ENCODE measurements at places on chromosomes 2 and 18. TPM values are rescaled to one million over a fixed set of nuclear protein-coding genes. Genes with fewer than 3 reads are reported as not detected.
A peak's percentile ranks its signal among the peaks of the same experiment; 100 is the strongest.

The LRP1B gene
- 1.7 TPM for total RNA-seq

The TMEM37 gene
- total RNA-seq, result 1.2 TPM

The CFAP65 gene
- total RNA-seq, result not detected

The HOXD12 gene
- not detected for total RNA-seq

The C2orf76 gene
- total RNA-seq, result 12.7 TPM

The RAD51AP2 gene
- total RNA-seq, result not detected

DNA sequence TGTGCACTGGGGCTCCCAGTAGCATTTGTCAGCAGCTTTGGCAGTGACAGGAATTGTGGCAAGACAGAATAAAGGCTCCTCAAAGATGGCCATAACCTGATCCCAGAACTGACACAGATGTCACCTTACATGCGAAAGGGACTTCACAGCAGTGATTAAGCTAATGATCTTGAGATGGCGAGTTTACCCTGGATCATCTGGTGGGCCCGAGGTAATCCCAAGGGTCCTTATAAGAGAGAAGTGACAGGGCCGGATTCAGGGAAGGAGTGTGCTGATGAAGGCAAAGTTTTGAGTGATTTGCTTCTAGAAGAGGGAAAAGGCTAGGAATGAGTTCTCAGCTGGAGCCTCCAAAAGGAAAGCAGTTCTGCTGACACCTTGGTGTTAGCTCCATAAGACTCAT lies 333.9 kb downstream of the LPIN1 start:
- no peak for DNase-seq

DNA sequence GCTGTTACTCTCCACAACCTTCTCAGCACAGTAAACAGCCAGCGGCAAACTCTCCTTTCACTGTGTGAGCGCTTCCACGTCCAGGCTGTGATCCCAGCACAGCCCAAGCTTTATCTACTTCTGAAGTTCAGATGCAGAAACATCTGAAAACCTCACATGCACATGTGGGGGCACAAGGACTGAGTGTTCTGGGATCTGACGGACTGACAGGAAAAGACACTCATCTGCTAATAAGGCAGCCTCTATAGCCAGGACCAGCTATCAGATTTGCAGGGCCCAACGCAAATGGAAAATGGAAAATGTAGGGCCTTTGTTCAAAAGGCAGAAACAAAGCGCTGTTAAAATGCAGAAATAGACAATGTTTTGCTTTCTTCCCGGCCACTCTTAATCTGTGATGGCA lies 133.8 kb upstream of the ARHGAP28 start:
- no peak for DNase-seq

DNA sequence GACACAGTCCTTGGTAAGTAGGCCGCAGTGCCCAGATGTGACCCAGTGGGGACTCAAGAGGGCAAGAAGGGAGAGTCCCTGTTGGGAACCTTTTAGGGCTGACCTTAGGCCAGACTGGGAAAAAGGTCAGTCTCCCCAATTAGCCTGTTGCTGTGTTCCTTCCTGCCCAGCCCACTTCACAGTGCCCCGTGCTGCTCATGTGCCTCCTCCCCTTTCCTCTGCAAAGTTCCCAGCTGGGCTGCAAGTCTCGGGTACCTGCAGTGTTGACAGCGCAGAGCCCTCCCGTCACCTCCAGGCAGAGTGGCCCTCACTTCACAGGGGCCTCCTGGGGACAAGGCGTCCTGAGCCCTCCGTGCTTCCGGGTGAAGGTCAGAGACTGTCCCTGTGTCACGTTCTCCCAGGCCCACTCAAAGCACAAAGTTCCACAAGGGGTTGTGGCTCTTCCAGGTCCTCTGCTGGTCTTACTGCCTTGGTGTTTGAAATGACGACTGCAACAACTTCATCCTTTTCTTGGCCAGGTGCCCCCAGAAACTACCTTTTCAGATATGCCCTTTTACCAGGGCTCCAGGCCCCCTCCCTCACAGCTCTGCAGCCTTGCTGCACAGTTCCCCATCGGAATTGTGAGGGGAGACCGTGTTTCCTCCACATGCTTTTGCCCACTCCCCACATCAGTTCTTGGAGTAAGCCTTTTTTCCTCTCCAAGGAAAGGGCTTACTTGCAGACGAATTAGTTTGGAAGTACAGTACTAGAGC lies 225.8 kb downstream of the ALPK2 start:
- no peak for DNase-seq

DNA sequence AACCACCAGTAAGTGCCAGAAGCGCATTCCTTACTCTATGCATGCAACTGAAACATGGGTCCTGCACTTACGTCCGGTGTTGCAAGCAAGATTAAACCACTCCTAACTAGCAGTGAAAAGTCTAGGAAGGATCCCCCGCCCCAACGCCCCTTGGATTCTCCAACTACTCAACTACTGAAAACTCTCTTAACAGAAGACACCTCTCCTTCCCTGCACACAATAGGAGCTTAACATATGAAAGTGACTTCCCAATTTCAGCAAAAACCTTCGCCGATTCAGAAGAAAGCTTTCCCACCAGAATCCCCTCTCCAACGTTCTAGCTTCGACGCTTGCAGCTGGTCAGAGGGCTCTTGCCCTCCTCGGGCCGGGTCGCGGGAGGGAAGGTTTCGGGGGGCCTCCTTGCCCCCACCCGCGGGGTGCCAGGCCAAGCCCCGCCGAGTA lies 578 bp downstream of the IWS1 start:
- no peak for DNase-seq

DNA sequence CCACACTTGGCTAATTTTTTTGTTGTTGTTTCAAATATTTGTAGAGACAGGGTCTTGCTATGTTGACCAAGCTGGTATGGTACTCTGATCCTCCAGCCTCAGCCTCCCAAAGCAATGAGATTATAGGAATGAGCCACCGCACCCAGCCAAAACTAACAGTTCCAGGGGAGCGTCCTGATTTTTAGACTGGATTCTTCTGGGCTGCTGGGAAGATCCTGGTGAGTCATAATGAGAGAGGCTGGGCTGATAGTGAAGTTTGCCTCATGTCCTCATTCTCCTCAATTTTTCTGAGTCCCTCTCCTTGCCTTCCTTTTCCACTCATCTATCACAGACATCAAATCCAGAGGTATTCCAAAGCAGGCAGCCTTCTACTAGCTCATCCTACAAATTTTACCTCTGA lies 81.3 kb downstream of the VSNL1 start:
- no peak for DNase-seq

- no peak for DNase-seq
Measured at GRCh38 chr2:216700088-216700567, 4.8 kb upstream of the IGFBP5 start.

DNA sequence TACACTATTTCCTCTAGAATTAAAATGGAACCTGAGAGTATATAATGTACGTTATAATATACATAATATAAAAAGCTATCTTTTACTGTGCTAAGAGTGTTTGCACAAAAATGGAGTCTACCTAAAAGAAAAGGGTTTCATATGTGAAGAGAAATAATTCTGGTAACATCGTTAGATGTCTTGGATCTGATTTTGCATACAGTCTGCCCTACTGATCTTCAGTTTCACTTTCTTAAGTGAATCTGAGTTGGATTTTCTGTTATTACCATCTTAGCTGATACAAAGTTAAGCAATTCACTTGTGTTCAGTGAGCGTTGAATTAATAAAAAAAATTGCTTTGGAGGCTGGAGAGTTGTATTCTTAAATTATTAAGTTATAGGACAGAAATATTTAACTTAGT lies 502.1 kb upstream of the TMEFF2 start:
- no peak for DNase-seq

DNA sequence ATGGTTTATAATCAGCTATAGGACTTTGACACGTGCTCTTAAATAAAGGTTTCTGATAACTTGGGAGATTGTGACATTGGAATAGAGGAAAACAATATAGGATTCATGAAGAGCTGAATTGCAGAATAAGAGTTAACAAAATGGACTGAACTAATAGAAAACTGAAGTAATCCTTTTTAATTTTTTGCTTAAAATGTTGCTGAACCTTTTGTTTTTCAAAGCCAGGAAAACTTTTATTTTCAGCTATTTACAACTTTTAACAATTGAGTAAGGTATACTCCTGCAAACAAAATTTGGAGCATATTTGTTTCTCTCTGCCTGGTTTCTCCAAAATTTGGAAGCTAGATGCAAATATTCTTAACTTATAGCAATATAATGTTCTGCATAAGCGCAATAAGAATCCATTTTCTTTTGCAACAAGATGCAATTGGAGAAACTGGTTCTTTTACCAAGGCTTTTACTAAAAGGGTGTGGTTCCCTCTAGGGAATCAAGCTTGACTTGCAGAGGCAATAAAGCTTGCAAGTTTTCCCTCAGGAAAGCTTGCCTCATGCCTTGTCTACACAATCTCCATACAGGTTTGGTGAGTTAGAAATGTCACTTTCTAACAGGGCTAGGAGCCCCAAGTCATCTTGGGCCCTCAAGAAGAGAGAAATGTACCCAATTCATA lies 10.3 kb upstream of the PDK1 start:
- peak; percentile 19 for DNase-seq

GRCh38 chr2:59034837-59035236 lies 793.7 kb upstream of the FANCL start:
- no peak for DNase-seq
